ENCODE measurements at places on chromosomes 1 and 21.
A peak's percentile ranks its signal among the peaks of the same experiment; 100 is the strongest.

GRCh38 chr1:109765896-109766615 is 2.3 kb upstream of the EPS8L3 start:
- DNase-seq, result no peak

- no peak for DNase-seq
Observed at GRCh38 chr21:45764792-45765191, 121.3 kb downstream of the PCBP3 start.

DNA sequence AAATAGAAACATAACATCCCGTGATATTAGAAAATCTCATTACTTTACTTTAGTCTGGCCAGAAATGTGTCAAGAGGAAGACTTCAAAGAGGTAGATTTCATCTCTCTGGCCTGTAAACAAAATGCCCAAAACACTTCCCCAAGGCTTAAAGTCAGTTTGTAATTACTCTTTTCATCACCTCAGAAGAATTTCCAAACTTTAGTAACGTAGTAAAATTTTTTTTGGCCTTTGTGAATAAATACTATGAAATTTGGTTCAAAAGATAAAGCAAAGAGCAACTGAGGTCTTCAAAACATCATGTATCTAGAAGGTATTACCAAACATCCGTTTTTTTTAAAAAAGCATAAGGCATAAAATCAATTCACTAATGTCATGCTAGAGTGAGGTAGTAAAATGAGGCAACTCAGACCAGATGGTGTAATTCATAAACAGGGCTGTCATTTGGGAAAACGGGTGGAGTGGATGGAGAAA is 51.4 kb downstream of the LEPR start:
- DNase-seq, result no peak

GRCh38 chr1:16173447-16174260 is 17.8 kb upstream of the EPHA2 start:
- DNase-seq, result no peak

DNA sequence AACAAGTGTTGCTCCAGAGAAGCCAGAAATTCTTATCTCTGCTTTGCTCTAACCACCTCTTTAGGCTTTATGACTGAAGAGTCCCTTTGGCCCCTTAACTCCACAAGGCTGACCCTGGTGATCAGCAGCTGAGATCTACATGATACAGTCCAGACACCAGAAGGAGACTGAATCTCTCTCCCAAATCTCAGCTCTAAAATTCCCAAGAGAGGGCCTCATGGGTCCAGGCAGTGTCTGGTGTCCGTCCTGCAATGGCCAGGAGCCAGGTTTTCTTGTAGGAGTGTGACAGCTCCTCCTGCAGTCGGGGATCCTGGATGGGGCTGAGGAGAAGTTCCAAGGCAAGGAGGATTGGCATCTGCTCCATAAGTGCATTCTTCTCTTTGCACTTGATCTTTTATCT is 35.3 kb downstream of the L1TD1 start:
- no peak for DNase-seq

GRCh38 chr1:168867941-168868634 is 139.1 kb upstream of the DPT start:
- no peak for DNase-seq

- no peak for DNase-seq
Observed at GRCh38 chr1:94169126-94169525, 48.2 kb upstream of the ABCA4 start.

- no peak for DNase-seq
Observed at GRCh38 chr1:12053752-12054548, 9.2 kb upstream of the TNFRSF8 start.

- DNase-seq, result peak; percentile 1
Observed at GRCh38 chr1:89906088-89906487, 85.3 kb downstream of the LRRC8D start.

DNA sequence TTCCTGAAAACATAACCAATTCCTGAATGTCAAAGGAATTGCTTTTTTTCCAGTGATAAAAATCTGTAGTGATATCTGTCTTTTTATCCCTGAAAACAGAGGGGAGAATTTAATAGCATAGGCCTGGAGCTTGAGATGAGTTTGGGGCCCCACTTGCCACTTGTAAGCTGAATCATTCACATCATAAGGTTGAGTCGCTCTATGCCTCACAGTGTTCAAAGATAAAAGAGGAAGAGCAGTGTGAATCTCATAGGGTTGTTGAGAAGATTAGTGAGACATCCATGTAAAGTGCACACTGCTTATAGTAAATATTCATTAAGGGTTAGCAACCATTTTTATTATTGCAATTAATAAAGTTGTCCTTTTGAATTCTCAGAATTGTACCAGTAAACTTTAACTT is 271.3 kb downstream of the DNM3 start:
- no peak for DNase-seq

- DNase-seq, result no peak
Observed at GRCh38 chr1:245599371-245600174, 444.8 kb downstream of the KIF26B start.

DNA sequence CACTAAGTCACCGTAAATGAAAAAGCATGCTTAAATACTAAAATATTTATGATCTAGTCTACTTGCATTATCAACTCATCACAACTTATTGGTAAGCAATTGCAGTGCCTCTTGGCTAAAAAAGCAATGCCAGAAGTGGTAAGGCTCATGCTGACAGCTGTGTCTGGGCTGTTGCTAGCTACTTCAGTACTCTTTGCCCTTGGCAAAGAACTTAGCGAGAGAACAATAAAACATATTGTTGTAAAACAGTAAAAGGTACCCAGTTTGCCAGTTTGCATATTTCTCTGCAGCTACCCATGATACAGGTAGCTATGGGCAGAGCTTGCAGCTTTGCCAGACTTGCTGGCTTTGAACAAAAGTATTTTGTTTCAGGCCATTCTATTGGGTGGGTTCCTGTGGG is 73.1 kb downstream of the ATP6V1G3 start:
- DNase-seq, result no peak

DNA sequence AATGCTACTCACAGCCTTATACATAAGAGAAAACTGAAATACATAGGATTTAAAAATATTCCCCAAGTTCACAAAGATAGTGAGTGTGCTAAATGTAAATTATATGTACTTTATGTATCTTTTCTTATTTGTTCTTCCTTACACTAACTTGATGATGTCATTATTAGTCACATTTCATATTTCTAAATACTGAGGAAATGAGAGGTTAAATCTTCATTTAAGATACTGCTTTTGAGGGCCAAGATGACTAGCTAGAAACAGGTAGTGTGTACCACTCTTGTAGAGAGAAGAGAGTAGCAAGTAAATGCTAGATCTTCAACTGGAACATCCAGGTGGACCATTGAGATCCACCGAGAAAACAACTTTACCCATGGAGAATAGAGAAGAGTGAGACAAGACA is 29.8 kb downstream of the PYHIN1 start:
- DNase-seq, result no peak

DNA sequence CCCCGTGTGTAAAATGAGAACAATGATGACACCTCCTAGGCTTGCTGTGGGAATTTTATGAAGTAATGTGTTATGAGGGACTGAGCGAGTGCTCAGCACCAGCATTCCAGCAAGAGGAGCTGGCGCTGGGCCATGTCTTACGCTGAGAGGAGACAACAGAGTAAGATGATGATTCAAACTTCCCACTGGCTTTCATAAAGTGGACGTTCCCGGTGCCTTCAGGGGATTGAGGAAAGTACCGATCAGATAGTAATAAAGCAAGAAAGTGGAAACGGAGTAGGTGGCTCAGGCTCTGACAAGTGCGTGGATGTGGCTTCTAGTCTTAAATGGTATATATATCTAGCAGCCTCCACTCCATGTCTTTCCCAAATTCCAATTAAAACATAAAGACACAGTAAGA is 23.8 kb downstream of the EPHA10 start:
- no peak for DNase-seq

GRCh38 chr1:234281826-234282489 is 91.3 kb upstream of the COA6 start:
- DNase-seq, result no peak

DNA sequence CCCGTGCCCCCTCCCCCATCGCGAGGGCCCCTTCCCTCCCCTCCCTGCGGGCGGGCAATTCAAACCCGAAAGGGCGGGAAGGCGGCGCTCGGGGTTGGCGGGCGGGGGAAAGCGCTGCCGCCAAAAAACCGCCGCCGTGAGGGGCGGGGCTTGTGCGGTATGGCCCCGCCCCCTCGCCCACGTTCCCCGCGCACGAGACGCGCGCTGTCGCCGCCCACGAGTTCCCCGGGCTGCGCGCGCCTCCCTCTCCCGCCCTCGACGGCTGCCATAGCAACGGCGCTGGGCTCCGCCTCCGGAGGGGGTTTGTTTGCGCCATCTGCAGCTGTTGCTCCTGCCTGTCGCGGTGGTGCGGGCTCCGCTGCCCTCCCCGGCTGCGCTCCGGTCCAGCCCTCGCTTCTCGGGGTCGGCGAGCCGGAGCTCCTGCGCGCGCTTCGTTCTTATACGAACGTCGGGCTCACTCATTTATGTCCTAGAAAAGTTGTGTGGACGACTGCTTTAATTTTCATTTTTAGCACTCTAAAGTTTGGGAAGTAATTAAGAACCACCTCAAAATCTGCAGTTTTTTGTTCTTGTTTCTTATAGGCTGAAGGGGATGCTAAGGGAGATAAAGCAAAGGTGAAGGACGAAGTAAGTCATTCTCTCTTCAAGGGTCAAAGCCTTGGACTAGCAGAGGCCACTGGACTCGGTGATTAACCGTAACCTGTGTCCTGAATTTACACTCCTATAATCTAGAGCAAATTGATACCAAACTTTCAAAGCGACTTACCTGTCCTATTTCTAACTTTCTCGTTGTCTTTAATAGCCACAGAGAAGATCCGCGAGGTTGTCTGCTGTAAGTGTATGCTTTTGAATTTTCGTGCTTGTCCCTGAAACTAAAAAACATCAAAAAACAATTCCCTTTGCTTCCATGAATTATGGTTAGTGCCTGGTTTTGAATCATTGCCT is 933 bp downstream of the HMGN2 start:
- DNase-seq, result peak; percentile 98

GRCh38 chr21:15434163-15434905 is 295.4 kb upstream of the USP25 start:
- DNase-seq, result no peak

- no peak for DNase-seq
Observed at GRCh38 chr1:33300673-33301072, 20.2 kb downstream of the A3GALT2 start.

- DNase-seq, result no peak
Observed at GRCh38 chr1:43858324-43858723, 75.3 kb upstream of the ARTN start.

GRCh38 chr1:209927466-209927865 is 10.6 kb upstream of the SYT14 start:
- no peak for DNase-seq

GRCh38 chr1:212624976-212625501 is 16.5 kb downstream of the ATF3 start:
- no peak for DNase-seq

- DNase-seq, result no peak
Observed at GRCh38 chr1:22805672-22806038, 95.0 kb downstream of the EPHB2 start.

DNA sequence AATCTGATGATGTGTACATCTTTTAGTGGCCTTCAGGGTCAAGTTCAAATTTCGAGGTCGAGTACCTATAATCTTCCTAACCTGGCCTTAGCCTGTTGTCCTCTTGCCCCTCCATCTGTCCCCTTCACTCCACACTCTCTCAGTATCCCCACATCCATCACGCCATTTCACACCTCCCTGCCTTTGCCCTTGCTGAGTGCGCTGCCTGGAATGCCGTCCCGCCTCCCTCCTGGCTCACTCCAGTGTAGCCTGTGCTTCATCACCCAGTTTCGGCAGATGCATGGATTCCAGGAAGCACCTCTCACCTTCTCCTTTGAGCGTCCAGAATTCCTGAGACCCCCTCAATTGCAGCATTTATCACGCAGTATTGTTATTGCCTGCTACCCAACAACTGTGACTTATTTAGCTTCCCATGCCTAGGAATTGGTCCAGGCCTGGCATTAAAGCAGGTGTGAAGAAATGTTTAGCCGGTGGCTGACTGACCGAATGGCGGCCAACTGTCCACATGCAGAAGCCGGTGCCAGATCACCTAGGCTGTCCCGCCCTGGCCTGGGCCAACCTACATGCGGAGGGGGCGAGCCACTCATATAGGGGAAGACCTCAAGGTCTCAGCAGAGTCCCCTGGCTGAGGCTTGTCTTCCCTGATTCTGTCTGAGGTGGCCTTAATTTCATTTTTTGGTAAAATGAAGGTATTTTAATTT is 34.5 kb downstream of the MYOM3 start:
- no peak for DNase-seq

GRCh38 chr1:111621050-111621449 is 1.5 kb downstream of the RAP1A start:
- no peak for DNase-seq

GRCh38 chr1:219507437-219507836 is 105.5 kb downstream of the ZC3H11B start:
- DNase-seq, result no peak

- no peak for DNase-seq
Observed at GRCh38 chr1:167472752-167473521, 45.4 kb downstream of the CD247 start.

DNA sequence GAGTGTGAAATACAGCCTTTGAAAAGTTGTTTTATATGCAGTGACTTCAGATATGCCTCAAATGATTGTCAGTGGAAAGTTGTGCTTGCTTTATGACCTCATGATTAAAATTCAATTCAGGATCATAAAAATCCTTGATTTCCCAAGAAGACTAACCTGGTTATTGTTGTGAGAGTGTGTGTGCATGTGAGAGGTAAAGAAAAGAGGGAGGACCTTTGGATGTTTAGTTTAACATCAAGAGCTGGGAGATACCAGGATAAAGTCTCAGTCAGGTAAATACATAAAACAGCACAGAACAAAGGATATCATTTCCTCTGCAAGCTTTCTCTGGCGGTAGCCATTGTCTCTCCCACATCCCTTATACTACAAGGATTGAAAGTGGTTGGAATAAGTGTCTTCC is 14.4 kb downstream of the BTBD8 start:
- no peak for DNase-seq

GRCh38 chr1:8878448-8878697 is at the start of gene ENO1:
Gene ENO1 (minus strand): TSS chr1:8878686. CDS start chr1:8874908, 3,778 bp downstream.
- no peak for DNase-seq

DNA sequence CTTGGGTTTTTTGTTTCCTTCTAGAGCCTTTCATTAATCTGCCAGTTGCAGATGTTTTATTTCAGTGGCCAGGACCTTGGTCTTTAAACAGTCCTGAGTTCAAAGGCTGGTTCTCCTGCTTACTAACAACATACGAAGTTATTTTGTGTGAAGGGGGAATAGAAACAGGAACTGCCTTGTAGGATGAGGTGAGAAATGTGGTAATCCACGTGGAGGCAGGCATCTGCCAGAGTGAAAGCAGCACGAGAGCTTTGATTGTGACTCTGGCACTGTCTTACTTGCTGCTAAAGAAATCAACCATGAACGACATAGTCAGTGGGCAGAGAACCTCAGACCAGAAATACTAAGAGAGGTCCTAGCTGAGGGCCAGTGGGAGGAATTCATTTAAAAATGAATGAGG is 30.4 kb downstream of the TMEM63A start:
- DNase-seq, result no peak

- no peak for DNase-seq
Observed at GRCh38 chr1:185644531-185644930, 89.7 kb upstream of the HMCN1 start.

- no peak for DNase-seq
Observed at GRCh38 chr1:111290630-111291029, at the start of gene CHIA. Gene CHIA (plus strand): TSS chr1:111290851. CDS start chr1:111310468, 19,617 bp downstream.

Data from vagina (tissue), 2 donors.